ENCODE measurements at places on chromosomes 11 and 22.
A peak's percentile ranks its signal among the peaks of the same experiment; 100 is the strongest.

DNA sequence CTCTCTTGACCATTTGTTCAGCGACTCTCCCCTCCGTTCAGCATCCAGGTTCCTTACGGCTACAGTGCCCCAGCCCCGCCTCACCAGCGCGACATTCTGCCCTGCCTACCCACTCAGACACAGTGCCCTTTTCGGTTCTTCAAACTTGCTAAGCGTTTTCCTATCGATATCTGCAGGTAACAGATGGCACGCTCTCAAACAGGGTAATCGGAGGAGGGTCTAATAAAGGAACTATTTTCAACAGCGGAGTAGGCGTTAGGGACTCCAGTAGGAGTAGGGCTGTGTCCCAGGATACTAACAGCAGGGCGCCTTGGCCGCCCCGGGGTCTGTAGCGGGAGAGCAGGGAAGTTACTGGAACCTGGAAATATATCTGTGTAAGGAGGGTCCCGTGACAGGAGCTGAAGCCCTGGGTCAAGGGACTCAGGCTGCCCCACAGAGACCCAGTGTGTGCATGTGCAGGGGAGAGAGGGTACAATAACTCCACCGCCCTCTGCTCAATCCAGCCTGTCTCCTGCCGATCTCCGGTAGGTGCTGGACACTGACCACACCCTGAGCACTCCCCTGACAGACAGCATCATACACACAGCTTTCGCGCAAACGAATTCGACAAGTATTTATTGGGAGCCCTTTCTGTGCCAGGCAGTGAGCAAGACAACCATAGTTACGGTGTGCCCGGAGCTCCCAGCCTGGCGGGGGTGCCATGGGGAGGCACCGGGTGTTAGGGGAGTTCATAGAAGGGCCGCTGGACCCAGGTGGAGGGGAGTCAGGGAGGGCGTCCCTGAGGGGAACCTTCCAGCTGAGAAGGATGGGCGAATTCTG, 2.1 kb downstream of the KLHL35 start:
- DNase-seq = no peak

DNA sequence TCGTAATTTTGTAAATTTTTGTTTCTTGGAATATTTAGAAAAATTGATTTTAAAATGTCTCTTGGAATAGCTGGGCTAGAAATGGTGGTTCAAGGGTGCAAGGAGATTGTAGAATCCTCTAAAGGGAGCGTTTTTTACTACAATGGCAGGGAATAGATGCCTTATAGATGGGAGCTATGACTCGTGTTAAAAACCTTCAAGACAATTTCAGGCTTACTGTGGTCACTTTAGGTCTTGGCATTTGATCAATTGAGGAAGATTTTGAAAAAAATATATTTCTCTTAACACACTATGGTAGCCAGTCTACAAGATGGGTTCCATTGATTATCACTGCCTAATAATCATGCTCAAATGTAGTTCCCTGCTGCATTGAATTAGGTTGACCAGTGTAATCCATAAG, 25.0 kb downstream of the METTL15 start:
- no peak for DNase-seq

- DNase-seq = no peak
Observed at GRCh38 chr11:105783216-105783615, 173.3 kb downstream of the GRIA4 start.

DNA sequence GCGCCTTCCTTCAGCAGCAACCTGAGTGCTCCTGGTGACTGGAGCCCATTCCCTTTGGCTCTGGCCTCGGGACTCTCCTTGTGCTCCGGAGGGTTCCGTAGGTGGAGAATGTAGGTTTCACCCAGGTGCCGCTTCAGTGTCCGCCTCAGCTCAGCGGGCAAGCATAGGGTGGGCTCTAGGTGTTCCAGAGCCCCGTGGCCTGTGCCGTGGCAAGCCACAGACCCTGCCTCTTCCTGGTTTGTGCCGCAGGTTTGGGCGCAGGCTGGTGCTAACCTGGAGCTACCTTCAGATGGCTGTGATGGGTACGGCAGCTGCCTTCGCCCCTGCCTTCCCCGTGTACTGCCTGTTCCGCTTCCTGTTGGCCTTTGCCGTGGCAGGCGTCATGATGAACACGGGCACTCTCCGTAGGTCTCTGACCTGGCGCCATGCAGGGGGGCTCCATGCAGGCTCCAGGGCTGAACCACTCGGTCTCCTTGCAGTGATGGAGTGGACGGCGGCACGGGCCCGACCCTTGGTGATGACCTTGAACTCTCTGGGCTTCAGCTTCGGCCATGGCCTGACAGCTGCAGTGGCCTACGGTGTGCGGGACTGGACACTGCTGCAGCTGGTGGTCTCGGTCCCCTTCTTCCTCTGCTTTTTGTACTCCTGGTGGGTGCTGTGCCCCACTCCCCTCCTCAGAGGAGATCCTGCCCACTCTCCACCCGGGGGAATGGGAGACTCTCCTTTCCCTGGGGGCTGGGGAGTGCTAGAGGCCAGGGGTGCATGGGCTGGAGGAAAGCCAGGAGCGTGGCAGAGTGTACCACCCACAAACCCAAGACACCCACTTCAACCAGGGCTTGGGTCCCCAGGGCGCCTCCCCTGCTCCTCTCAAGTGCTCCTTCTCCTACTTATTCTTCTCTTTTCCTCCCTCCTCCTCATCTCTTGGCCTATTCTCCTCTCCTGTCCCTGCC, 2.4 kb downstream of the SLC22A12 start:
- no peak for DNase-seq

DNA sequence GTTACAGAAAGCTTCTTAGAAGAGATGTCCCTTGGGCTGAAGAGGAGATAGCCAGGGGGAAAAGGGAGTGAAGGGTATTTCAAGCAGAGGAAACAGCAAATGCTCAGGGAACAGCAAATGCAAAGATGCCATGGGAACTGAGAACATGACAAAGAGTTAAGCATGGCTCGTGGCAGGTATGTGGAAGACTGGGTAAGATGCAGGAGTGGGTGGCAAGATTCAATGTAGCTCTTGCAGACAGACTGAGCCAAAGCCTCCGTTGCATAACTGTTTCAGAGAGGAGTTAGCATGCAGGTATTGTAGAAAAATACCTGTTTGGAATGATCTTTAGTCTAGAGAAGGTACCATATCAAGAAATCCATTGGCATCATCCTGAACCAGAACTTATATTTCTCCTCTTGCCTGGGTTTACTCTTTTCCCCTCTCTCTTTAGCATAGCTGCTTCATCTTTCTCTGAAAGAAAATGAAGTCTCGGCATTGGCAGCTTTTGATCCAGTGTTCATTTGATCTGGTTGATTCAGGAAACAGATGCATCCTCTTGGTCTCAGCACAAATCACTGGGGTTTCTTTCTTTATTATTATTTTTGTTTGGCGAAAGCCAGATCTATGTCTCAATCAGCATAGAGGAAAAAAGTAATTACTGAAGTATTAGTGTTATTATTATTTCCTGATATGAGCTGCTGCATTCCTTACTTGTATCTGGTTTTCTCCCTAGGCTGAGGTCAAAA, 41.7 kb upstream of the NUP160 start:
- DNase-seq = no peak

DNA sequence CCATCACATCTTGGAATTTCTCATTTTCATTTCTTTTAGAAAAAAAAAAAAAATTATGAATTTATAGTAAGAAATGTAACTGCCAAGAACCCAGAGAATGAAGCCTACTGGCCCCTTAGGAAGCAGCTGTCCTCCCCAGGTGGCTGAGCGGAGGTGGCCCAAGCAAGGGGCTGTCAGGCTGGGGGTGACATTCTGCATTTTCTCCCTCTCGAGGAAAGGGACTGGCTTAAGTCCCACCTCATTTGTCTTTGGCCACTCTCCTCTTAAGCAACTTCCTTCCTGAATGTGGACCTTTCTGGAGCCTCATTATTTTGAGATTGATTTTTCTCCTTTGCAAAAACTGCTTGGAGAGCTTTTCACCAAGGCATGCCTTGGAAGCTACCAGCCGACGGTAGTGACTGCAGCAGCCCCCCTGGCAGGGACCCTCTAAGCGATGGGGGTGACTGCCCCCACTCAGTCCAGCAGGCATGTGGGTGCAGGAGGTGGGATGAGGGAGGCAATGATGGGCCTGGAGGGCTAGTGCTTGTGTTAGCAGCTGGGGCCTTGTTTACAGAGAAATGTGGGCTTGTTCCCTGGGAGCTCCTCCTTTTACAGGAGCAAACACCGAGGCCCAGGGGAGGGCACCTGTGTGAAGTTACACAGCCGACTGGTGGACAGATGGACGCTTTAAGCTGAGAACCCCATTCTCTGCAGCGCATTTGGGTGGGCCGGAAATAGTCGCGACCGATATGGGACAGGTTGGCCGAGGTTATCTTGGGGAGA, 111.7 kb downstream of the MORC2 start:
- no peak for DNase-seq

DNA sequence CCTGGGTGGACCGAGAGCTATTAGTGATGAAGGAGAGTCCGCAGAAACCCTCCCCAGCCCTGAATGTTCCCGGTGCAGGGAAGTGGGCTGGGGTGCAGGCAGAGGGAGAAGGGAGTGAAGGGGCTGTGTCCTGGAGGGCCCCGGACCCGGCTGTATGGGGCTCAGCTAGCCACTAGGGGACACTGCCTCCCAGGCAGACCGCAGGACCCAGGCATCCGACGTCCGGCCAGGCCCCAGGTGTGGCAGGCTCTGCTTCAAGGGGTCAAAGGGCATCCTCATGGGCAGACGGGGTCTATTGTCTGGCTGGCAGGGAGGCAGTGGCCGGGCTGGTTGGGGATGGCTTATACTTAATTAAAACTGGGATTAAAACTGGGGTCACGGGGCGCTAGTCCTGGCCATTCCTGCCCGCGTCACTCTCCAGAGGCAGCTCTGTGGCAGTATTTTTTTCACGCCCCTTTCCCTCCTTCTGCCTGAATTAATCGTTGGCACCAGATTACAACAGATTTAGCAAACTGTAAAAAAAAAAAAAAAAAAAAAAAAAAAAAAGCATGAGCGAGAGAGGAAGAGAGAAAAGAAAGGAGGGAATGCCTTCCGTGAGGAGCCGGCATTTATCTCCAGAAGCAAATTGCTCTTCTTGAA, 5.1 kb downstream of the FLRT1 start:
- DNase-seq = no peak

- peak; percentile 65 for DNase-seq
Observed at GRCh38 chr11:456533-456932, 6.5 kb downstream of the PTDSS2 start.

DNA sequence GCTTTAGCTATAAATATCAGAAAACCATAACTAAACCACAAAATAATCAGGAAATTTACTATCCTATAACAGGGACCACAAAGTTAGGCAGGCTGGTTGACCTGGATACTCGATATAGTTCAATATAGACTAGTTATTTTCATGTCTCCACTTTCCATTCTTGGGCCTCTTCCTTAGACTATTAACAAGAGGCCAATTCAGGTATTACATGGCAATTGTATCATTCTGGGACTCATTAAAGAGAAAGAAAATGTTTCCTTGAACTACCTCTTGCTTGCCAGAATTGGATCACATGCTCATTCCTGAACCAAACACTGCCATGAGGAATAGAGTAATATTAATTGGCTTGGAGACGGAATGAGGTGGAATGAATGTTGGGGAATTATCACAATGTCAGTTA, 76.0 kb downstream of the EIF3M start:
- no peak for DNase-seq

GRCh38 chr22:31179345-31179744, 19.4 kb downstream of the RNF185 start:
- no peak for DNase-seq

DNA sequence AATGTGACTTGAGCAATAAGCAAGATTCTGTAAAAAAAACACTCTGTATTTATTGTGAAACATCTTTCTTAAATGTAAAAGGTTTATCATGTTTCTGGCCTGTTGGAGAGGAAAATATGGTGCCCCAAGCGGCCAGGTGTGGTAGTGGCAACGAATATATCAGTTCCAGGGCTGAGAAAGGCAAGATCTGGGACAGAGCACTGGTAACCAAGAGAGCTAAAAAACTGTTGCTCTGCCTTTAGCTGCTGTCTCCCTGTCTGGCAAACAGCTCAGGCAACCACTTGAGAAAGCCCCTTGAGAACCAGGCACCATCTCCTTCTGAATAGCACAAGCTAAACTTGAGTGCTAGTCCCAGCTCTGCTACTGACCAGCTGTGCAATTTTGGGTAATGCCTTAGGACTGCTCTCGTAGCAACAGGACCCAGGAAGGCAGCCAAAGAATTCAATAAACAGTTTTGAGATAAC, 129.9 kb downstream of the KCNC1 start:
- DNase-seq = peak; percentile 18

DNA sequence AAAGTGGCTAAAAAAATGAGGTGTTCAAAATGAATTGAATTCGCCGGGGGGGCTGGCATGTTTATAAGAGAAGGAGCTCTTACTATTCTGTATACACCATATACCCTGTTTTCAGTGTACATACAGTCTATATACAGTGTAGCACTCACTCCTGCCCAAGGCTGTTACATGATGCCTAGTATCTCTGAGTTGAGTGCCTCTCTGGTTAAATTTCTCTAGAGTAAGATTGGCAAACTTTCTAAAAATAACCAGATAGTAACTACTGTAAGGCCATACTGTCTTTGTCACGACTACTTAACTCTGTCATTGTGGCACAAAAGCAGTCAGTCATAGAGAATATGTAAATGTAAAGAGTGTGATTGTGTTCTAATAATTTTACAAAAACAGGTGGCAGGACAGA, 58.1 kb downstream of the PHF21A start:
- no peak for DNase-seq

DNA sequence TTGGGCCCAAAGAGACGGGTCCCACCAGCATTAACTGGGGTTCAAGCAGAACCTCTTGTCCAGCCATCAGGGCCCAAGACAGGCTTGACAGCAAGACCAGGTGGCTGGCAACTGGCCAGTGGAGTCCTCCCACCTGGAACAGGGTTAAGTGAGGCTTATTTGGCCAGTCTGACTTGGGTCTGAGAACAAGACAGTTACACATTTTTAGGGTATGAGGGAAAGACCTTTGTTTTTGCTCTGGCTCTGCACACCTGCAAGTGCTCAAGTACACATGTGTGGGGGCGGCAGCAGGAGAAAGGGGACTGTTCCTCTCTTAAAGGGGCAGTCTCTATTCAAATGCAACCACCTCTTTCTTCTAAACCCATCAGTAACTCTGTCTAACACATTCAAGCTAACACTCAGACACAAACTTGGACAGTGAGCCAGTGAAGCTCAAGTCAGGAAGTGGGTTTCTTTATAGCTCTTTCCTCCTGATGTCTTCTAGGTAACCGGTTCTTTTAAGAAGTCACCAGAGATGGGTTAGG, 116.2 kb downstream of the ETS1 start:
- peak; percentile 79 for DNase-seq
